ENCODE measurements at places on chromosomes 5 and 9.

DNA sequence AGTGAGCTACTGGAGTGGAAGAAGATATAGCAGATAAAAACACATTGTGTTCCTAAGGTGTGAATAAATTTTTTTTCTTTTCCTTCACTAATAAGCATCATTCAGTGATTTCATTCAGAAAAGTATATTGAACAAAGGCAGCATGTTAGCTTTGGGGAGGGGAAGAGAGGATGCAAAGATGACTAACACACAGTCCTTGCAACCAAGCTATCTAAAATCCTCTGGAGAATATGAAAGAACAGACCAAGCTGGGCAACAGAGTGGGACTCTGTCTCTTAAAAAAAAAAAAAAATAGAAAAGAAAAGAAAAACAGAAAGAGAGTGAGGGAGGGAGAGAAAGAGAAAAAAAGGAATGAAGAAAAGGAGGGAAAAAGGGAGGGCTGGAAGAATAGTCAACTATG lies 22.3 kb upstream of the OMD start:
- DNase-seq, result no peak

DNA sequence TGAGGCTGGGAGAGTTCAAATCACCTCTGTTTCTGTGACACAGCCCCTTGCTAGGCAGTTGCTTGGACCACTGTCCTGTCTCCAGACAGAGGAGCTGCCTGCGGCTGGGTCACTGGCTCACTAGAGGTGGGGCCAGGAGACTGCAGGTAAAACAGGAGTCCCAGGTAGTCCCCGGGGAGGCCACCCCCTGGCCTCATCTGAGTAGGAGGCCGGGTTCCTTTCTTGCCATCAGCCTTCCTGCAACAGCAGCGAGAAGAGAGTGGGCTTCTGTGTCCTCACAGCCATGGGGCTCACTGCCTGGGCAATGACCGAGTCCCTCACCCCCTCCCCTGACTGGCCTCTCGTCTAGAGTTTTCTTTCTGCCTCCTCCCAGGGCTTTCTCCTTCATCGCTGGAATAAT lies 197.5 kb downstream of the CDK5RAP2 start:
- no peak for DNase-seq

GRCh38 chr9:119047513-119048307 lies 321.5 kb downstream of the BRINP1 start:
- DNase-seq, result no peak

DNA sequence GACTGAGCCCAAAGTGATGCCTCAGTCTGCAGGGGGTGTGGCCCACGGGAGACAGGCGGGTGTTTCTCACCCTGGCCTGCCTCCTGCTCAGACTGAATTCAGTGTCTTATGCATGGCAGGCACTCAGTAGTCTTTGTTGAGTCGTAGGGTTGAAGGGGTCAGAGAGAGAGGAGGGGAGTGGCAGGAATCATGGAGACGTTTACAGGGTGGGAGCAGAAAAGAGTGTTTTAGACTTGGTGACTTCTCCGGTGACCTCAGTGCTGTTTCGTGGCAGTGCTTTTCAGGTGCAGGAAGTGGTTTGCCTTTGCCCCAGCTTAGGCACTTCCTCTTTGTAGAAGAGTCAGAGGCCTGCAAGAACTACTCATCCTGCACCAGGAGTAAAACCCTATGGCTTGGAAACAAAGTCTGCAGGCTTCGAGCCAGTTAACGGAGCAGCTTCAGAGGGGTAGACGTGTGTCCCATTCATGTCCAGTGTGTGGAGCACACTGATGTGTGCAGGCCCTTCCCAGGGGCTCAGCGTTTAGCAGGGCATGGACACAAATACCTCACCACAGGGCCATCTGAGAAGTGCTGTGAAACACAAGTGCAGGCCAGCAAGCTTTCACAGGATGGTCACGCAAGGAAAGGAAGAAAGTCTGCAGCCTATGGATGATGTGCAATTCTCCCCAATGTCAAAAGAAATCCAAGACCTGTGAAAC lies 24.5 kb upstream of the SEMA4D start:
- DNase-seq, result peak; percentile 62

DNA sequence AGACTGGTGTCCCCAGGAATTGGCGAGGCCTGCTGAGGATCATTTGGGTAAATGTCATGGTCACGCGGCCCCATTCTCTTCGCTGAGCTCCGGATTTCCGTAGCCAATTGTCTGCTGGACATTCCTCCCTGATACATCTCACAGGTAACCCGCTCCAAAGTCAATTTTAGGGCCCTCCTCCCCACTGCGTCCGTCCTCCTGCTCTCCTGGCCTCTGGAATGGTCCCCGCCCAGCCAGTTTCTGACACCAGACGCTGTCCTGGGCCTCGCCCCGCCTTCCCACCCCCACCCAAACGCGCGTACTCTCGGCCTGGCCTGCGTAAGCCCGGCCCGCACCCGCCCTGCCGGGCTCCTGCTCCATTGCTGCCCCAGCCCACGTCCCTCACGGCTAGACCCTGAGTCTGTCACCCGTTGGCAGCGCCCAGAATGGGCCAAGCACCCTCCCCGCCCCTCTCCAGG lies 202.0 kb downstream of the AUH start:
- DNase-seq, result no peak

GRCh38 chr5:179153921-179154345 lies 93.8 kb downstream of the ZNF354C start:
- DNase-seq, result no peak

DNA sequence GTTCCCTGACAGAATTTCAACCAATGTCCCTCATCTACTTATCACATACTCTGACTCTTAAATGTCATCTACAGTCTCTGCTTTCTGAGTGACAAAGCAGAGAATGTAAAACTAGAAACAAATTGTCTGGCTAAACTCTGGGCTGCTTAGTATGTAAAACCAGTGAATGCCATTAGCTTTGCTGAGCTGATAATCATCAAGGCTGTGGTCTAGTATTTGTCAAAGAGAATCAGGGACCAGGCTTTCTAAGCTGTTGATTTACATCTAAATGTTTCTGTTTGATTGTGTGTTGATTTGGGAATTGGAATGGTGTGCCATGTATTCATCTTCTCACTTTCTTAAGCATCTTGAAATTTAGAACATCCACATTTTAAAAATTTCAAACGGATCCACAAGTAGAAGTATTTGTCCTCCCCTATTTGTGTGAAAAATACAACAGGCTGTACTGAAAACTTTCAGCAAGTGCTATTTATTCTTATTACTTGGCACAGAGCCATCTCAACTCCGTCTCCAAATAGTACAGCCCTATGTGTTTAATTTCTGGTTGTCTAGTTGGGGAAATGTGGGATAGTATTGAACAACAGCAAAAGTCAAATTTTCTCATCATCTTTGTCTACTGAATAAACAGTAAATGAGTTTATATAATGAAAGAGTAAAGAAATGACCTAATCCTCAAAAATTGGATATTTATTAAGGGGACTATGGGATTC lies 251.5 kb downstream of the KCTD16 start:
- DNase-seq, result no peak

Measured in stimulated activated CD4-positive, alpha-beta T cell treated with anti-CD3 and anti-CD28 coated beads, Interleukin-2, amount 100 ng/mL, for 4 hours (primary cell).